ENCODE measurements at places on chromosomes 4 and X.

DNA sequence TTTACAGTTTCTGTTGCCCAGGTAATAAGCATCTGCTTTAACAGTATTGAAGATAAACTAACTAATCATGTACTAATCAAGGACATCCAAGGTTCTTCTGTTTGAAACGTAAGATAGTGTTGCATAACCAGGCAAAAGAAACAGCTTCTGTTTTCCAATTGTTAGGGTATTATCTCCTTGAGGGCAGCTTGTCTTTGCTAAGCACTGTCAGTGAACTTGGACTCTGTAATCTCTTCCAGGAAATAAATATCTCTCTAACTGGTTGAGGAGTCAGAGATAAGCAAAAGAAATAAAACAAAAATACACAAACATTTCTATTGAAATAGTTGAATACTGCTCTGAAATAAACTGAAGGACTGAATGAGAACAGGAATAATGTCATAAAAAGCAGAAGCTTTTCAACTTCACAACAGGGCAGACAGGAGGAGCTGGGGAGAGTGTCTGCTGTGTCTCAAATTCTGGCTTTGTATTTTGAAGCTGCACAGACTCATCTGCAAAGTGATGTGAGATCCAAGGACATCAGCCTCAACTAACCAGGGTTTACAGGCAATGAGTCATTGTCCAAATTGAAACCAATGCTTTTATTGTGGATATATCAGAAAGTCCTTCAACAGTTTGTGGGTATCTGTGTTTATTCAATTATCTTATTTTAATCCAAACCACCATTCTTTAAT is 1253.0 kb upstream of the PCDH7 start:
- DNase-seq, result no peak

- no peak for DNase-seq
Observed at GRCh38 chrX:149131774-149132173, 373.3 kb downstream of the IDS start.

GRCh38 chr4:76035141-76035540 is 729 bp downstream of the CXCL11 start:
- no peak for DNase-seq

GRCh38 chrX:96764864-96765263 is 80.2 kb downstream of the DIAPH2 start:
- DNase-seq, result no peak

GRCh38 chr4:71584585-71584984 is 199.3 kb downstream of the GC start:
- DNase-seq, result no peak

DNA sequence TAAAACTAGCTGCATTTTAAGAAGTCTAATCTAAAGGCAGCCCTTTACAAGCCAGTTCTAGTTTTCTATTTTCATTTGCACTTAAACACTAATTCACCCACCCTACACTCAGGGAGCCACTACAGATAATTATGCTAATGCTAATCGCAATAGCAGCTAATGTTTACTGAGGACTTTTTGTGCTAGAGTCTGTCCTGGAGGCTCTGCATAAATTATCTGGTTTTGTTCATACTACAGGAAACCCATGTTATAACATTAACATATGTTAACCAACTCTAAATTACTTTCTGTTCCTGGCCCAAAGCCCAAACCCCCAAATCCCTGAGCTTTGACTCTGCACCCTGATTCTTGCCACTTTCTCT is 480 bp upstream of the RADX start:
- no peak for DNase-seq

DNA sequence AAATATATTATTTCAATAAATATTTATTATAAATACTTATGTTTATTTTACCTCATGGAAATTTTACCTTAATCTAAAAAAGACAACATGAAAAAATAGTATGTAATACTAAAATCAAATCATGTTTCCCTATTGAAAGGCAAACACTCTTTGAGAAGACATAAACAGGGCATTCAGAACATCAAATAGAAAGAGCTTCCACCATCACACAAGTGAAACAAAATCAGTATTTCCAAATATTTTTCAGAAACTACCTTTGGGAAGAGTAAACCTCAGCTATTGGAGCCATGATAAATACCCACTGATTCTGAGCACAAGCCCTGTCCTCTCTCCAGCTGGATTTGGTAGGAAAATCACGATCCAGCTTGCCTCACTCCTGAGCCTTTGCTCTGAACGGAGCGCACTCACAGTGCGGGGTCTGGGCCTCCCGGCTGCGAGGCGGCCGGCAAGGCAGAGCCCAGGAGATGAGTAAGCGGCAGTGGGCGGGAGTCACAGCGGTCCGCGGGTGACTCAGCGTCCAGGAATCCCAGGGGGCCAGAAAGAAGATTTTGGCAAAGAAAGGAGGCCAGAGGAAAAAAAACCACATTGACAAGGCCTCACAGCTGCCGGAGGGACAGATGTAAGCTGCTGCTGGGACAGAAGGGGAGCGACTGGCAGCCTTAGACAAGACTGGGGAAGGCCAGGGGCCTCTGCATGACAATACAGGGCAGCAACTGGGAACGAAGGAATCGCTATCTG is 14.7 kb upstream of the ANXA5 start:
- peak; percentile 50 for DNase-seq

GRCh38 chr4:3700736-3701135 is 65.4 kb upstream of the ADRA2C start:
- no peak for DNase-seq

- DNase-seq, result no peak
Observed at GRCh38 chr4:137203601-137204000, 328.7 kb downstream of the PCDH18 start.

- no peak for DNase-seq
Observed at GRCh38 chr4:147596377-147596776, 20.8 kb upstream of the TMEM184C start.

GRCh38 chrX:103818842-103819619 is 13.0 kb downstream of the RAB9B start:
- DNase-seq, result no peak

DNA sequence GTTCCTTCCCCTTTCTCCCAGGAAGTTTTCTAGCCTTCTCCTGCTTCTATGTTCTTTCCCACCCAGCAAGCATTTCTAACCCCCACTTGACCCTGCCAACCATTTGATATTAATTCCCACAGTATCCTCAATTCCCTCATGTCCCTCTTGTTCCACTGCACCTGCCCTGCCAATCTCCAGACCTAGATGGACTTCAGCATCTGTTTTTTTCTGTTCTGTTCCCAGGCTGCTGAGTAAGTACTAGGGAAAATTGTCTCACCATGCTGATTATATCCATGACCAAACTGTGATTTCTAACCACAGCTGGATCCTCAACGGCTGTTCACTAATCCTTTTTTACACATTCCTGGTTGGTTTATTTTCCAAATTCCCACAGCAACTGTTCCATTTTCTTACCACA is 37.7 kb downstream of the CLCN5 start:
- DNase-seq, result no peak

DNA sequence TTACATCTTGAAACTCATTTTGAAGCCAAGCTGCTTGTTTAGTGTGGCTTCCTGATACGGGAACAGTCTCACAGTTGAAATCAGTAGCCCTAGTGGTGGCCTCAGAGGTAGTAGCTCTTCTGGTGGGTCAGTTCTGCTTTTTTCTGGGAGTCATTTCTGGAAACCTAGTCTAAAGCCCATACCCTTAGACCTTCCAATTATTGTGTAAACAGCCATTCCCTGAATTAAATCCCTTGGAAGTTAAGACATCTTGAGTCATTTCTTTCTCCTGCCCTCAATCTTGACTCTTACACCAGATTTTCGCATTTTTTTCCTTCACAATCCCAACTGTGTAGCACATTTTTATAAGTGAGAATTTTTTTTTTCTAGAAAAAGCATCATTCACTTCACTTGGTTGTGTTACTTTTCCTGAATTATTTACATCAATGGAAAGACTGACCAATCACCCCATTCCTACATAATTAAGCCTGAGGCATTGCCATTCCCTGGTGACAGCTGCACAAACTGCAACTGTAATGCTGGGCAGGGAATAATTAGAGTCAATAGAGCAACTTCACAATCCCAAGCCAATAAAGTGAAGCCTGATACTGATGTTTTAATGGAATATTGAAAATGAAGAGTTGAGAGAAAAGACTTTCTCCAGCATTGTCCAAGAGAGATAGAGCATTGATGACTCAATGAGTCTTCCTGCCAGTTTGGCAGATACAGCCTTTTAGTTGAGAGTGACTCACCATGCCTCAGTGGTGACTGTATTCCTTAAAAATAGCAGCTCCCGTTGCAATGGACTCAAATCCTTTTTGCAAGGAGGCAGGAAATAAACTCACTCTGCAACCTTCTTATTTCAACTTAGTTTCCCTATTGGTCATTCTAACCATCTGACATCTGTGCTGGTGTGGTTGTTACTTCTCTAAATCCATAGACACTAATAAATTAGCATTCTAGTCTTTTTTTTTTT is 13.0 kb upstream of the SEPSECS start:
- no peak for DNase-seq

- DNase-seq, result no peak
Observed at GRCh38 chr4:37008199-37008598, 236.3 kb upstream of the NWD2 start.

- no peak for DNase-seq
Observed at GRCh38 chr4:86091201-86091600, 268.7 kb downstream of the MAPK10 start.

DNA sequence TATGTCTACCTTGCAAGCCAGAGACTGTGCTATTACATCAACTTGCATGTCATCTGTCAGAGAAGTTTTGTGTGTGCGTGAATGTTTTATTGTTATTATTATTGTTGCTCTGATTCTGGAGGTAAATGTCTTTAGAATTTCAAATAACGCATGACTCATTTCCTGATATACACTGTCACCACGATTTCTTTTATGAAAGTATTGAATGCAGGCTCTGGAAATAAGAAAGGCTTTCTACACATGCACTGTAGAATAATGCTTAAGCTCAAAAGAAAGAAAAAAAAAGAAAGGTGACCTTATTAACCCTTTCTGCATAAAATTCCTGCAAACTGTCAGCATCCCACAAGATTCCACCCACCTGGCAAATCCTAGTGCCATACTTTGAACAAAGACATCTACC is 632.9 kb downstream of the ZNF674 start:
- DNase-seq, result no peak

GRCh38 chr4:57504139-57504538 is 394.0 kb upstream of the IGFBP7 start:
- DNase-seq, result no peak

GRCh38 chrX:46588263-46588662 is 14.7 kb downstream of the CHST7 start:
- no peak for DNase-seq

DNA sequence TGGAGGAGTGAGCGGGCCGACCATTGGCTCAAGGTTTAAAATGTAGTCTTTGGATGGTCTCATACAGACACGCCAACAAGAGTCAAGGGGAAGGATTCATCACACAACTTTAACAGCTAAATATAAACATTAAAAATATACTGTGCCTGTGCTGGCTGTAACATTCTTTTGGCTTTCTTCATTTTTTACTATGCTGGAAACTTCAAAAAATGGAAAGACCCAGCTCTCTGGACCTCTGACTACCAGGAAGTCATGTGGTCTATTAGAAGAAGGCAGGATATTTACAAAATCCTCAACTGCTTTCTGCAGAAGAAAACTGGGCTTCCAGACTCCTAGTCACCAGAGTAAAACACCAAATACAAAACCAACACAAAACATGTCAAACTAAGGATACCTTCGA is 49.8 kb upstream of the KLF3 start:
- no peak for DNase-seq
